ENCODE measurements at places on chromosomes 3 and 15.

DNA sequence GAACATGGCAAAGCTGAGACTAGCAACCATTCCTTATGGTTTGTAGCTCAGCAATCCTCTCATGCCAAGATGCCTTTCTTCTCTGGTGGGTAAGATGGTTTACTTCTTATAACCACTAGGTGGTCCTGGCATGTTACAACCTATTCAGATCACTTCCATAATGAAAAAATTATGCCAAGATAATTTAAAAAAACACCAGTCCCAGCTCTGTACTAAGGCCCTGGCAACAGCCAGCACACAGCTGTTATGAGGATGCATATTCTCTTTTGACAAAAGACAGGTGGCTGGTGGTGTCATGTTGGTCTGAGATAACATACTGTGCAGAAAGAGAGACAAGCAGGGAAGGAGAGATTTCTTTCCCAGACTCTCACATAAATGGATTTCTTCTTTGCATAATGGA lies 65.7 kb upstream of the FRMD4B start:
- DNase-seq = no peak

DNA sequence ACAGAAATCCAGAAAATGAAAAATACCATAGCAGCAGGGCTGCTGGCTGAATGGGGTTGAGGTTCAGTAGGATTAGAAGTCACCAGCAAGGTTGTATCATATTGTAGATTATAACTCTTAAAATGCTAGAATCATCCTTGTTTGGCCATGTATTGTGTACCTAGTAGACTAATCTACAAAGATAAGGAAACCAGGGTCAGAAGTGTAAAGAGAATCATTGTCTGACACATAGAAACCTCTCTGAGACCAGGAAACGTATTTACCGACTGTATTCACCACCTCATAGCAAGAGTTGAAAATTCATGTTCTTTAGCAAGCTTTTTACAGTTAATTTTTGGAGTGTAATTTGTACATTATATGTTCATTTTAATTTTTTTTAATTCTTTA lies 168.8 kb downstream of the ECT2 start:
- no peak for DNase-seq

DNA sequence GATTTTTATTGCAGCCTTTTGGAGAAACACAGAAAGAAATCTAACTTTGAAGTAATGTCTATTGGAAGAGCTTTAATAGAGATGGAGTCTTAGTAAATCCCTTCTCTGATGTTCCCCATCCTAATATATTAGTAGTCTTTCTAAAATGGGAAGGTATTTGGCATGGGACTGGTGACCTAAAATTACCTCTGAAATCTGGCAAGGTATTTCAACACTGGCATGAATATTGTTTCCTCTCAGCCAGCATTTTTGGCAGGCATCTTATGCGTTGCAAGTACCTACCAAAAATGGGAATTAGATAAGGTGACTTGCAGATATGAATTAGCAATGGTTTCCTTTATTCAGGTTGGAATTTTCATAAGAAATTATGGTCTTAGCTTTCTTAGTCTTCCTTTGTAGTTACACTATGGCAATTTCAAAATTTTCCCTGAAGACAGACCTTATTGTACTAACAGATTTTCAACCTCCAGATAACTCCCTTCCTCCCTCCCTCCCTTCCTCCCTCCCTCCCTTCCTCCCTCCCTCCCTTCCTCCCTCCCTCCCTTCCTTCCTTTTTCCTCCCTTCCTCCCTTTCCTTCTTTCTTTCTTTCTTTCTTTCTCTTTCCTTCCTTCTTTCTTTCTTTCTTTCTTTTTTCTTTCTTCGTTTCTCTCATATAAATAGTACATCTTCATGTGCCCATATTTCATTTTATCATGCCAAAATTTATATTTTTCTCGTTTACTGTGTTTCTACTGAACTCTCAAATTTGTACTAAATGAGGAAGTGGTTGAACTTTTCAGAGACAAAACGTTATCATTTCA lies 168.2 kb upstream of the KCNMB2 start:
- no peak for DNase-seq

DNA sequence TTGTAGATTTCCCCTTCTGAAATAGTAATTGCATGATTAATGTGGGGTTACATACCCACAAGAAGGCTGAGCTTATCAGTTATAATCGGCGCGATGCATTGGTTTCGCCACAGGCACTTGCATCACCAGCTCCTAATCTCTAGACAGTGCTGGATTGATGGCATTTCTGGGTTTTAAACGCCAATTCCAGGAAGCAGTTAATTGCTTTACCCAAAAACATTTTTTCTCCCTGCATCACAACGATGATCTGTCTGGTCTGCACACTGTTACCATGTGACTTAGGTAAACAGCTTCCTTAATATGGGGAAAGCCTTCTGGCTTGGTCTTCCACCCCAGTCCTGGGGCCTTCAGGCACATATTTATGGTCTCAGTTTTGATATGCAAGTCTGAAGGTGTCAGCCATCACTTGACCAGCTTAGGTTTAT lies 70.0 kb upstream of the HEG1 start:
- no peak for DNase-seq

DNA sequence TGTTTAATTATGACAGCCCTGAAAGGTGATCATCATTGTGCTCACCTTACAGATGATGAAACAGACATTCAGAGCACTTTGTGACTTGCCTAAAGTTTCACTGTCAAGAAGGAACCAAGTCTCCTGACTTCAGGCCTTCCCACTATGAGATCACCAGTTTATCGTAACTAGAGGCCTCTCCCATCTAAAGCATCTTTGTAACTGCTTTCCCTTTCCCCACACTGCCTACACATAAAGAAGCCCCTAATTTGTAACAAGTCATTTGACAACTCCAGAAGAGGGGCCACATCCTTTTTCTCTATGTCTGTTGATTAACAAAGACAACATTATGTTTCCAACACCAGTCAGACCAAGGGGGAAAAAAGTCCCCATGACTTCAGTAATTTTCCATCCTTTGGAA lies 1.1 kb downstream of the KLHL6 start:
- no peak for DNase-seq

- DNase-seq = no peak
Measured at GRCh38 chr3:12840591-12841148, 695 bp downstream of the RPL32 start.

GRCh38 chr3:127467391-127467790 lies 123.1 kb downstream of the TPRA1 start:
- no peak for DNase-seq

GRCh38 chr3:38616111-38616510 lies 33.4 kb downstream of the SCN5A start:
- DNase-seq = no peak

DNA sequence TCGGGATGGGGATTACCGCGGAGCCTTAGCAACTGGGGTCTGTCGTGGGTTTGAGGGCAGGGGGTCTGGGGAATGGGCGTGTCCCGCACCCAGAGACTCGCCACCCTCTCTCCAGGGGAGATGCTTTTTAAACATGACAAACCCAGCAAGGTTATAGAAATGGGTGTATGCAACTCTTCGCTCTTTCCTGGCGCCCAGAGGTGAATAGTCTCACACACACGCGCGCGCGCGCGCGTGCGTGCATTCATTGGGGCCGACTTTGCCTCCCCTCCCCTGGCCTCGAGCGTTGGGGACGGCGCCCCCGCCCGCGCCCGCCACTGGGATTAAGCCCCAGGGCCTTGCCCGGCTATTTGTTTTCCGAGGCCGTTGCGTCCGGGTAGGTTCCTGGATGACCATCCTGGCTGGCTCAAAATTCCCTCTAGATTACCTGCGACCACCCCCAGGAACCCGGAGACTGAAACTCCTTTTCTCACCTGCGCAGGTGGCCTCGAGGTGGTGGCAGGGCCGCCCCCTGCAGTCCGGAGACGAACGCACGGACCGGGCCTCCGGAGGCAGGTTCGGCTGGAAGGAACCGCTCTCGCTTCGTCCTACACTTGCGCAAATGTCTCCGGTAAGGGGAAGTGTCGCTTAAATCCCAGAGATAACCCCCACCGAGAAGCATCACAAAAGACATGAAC lies 777 bp downstream of the GPR160 start:
- DNase-seq = no peak

DNA sequence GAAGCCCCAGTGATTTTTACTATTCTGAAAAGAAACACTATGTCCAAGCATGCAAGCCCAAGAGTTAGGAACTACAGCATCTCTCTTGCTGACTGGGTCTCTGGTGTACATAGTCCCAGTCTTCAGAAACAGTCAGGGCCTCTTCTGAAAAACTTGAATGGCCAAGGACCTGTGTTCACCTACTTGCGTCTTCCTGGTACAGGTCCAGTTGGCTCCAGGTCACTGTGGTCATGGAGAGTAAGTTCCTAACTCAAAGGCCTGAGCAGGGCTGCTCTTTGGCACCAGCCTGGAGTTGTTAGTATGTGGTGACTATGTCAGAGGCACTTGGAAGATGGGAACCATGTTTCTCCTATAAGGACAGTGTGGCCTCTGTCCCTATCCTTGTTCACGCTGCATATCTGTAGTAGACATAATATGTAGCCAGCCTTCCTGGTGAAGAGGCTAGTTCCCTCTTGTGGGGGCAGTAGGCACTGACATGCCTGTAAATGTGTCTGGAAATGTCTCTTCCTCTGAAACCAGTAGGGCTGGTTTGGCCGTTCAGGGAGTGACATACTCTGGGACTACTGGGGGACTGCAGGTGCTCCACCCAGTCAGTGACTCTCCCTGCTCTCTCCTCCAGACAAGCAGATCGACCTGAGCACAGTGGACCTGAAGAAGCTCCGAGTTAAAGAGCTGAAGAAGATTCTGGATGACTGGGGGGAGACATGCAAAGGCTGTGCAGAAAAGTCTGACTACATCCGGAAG lies 2.6 kb upstream of the RBM15B start:
- DNase-seq = no peak

GRCh38 chr15:38378161-38378560 lies 75.8 kb upstream of the FAM98B start:
- no peak for DNase-seq

DNA sequence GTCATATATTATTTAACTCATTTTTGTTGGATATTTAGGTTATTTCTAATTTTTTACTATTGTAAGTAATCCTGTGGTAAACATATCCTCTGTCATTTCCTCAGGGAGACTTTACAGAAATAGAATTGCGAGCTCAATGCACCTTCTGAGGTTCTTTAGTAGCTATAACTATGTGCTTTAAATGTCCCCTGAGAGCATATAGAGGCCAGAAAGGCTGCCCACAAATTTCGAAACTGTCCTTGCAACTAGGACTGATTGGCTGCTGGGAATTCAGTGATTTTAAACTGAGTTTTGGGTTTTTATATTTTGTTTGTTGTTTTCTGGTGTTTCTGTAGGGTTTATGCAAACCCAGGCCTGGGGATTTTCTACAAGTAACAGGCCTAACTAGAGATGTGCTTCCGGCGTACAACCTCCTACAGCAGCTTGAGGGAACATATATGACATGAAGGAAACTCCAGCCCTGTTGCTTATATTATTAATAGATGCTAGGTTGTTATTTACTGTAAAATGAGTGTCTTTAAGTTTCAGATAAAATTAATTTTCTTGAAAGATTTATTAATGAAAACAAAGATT lies 29.1 kb upstream of the P4HTM start:
- no peak for DNase-seq

DNA sequence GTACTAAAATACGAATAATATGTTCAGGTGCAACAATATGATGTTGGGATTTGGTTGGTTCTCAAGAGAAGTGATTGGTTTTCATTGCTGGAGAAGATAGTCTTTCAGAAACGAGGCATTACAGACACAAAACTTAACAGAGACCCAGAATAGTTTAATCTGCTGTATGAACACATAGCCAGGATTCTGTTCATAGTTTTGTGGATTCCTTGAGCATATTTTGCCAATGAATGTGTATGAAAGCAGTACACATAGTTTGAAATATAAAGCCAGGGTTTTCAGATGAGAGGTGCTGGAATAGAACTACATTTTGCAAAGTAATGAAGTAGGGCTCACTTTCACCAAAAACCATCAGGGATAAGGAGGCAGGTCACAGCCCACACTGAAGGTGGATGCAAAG lies 5.7 kb upstream of the MCTP2 start:
- no peak for DNase-seq

DNA sequence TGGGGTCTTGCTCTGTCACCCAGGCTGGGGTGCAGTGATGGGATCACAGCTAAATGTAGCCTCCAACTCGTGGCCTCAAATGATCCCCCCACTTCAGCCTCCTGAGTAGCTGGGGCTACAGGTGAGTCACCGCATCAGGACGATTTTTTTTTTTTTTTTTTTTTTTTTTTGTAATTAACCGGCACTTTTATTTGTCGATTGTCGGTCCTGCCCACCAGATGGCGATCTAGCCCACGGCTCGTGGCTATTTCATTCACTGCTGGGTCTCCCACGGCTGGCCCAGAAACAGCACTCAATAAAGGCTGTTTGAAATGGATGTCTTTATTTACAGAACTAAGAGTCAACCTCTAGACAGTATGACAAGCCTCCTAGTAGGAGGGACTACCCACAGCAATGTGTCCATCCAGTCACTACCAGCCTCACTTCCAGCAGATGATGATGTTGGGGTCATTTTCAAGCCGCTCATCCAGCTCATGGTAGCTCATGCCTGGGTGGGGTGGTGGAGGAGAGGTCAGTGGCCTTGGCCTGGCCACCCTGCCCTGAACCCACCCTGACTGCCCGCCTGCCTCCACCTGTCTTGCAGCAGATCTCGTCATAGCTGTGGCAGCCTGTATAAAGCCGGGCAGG lies 1.8 kb upstream of the ZMYND10 start:
- peak; percentile 61 for DNase-seq

DNA sequence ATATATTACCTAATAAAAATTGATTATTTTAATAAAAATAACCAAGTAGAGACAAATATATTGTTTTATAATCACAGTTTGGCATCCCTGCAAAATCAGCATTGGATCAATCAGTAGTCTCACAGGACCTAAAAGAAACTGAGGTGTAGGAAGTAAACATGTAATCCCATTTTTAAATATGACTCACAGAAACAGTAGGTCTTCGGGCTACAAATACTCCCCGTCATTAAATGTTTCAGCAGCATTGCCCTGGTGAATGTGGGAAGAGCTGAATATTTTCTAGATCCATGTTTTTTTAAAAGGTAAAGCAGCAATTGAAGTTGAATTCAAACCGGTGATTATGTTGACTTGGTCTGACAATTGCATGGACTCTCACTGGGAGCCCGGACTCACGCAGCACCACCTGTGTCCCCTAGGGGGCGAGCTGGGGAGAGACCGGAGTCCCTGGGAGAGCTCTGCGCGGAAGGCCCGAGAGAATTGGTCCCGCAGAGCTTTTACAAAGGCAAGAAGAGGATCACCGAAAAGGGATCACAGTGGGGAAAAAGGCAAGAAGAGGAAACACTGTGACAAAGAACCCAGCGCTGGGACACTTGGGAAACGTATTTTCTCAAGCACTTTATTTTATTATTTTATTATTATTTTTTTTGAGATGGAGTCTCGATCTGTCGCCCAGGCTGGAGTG lies 17.2 kb upstream of the USP3 start:
- peak; percentile 94 for DNase-seq

Data from stimulated activated CD4-positive, alpha-beta T cell treated with anti-CD3 and anti-CD28 coated beads, Interleukin-2, amount 100 ng/mL, for 48 hours (primary cell).